T-helper 2 cell (primary cell): ENCODE measurements at places on chromosomes 3 and 15.

DNA sequence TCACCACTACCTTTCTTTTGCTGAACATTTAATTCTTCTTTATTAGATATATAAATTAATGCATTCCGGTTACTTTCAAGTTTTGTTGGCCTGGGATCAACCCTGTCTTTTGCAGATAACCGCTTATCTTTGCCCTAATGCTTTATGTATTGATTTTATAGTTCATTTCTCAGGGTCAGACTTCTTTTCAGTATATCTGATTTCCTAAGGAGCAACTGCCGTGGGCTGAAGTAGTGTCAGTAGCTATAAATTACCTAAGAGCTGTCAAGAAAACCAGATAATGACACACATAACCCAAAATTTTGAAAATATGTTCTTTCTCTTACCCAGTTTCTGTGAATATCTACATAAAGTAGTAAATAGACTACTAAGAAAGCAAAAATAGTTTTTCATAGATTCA lies 38.0 kb downstream of the COL6A5 start:
- DNase-seq, result no peak

DNA sequence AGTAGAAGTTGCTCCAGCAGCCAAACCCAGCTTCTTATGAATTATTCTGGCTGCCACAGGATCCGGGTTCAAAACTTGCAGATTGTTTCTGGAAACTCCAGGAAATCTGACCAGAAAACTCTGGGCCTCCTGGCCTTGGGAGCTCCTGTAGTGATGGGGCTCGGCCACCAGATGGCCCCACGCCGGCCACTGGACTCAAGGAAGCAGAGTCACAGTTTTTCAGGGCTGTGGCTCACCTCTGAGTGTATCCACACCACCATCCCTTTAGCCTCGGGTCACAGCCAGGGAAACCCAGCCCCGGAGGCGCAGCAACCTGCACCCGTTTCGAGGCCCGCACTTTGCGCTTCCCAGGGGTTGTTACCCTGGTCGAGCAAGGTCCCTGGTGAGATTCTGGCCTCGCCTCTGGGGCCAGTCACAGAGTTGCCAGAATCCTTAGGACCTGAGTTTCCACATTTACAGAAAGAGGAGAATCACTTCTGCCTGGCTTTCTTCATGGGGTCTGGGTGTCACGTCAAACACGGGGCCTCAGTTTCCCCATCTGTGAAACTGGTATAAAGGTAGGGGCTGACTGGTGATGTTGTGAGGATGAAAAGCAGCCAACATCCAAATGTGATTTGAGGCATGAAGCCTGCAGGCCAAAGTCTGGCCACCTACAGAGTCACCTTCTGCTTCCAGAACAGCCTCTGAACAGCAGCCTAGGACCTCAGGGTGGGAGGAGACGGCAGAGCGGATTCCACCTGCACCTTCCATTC lies 53.5 kb upstream of the LCTL start:
- DNase-seq, result peak; percentile 45

DNA sequence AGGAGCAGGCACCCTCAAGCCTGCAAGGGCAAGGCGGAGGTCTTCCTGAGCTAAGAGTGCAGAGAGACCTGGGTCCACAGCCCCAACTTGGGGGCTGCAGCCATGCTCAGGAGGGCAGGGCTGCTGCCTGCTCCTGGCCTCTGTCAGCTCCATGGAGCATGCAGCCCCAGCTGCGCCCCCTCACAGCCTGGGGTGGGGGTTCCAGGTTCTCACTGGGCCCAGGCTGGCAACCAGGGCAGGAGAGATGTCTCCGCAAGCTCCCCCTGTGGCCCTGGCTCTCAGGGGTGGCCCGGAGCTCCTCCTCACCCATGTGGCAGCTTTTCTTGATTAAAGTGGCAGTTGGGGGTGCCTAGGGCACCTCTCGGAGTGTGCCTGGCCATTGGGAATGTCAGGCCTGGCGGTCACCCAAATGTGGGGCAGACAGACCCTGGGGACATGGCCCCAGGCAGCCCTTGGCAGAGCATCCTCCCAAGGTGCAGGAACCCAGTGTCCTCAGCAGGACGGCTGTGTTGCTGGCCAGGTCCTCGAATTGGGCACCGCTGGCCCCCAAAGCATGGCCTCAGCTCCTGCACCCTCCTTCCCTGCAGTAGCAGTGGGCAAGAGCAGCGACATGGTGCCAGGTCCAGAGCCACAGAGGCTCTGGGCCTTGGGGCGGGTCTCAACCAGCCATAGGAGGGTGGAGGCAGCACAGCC lies 210.1 kb upstream of the MLF1 start:
- DNase-seq, result no peak

- no peak for DNase-seq
Observed at GRCh38 chr3:109265295-109265694, 51.0 kb downstream of the DPPA2 start.

DNA sequence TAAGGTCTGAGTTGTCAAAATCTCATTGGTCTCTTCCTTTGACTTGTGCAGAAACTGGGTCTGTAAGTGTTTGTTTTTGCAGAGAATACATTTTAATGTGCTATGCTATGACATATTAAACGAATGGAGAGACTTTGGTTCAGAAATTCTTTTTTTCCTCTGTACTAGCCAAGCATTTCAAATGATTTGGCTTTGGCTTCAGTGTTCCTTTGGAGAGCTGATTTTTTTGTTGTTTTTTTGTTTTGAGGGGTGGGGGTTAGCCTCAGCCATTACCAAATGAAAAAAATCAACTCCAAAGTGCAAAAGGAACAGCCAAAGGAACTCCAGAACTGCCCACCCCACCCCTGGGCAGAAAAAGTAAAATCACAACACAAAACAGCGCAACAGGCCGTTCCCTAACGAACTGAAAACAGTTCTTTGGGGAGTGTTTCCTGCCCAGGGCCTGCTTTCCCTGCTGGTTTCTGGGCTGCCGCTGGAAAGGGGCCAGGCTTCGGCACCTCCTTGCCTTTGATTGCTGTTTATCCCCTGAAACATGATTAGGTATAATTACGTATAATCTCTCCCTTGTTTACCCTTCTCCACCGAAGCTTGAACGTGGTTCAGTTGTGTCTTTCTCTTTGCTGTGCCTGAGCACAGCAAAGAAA lies 57.6 kb upstream of the NEO1 start:
- no peak for DNase-seq

- no peak for DNase-seq
Observed at GRCh38 chr3:40877631-40878463, 321.5 kb upstream of the CTNNB1 start.

GRCh38 chr15:70672081-70672480 lies 91.3 kb downstream of the UACA start:
- no peak for DNase-seq

GRCh38 chr15:48965972-48966371 lies 2.3 kb upstream of the SHC4 start:
- DNase-seq, result no peak

DNA sequence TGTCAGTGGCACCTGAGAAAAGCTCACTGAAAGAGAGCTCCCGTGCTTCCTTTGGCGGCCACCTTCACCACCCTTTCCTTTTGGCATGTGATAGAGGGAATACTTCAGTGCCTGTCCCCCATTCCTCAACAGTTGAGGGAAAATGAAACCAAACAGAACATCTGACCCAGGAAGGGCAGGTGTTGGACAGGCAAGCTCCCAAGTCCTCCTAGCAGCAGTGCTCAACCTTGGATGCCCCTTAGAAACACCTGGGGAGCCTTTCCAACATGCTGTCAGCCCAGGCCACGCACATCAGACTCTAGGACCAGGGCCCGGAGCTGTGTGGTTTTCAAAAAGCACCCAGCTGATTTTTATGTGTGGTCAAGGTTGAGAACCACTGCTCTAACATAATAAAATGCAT lies 22.4 kb downstream of the LDHAL6B start:
- no peak for DNase-seq

DNA sequence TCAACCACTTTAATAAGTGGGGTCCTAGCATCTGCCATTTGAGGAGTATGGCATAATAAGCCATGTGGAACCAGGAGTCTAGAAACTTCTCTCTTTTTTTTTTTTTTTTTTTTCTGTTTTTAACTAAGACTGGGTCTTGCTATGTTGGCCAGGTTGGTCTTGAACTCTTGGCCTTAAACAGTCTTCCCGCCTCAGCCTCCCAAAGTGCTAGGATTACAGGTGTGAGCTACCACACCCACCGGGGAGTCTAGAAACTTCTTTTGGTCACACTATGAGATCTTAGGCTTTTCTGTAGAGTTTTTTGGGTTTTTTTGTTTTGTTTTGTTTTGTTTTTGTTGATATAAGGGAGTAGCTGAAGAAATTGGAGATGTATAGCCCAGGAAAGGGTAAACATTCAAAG lies 52.9 kb downstream of the ZBTB38 start:
- DNase-seq, result no peak

- DNase-seq, result peak; percentile 67
Observed at GRCh38 chr15:94230883-94231722, at the start of gene MCTP2. MCTP2 (plus strand) TSS chr15:94231561; CDS start chr15:94298266, 66,705 bp downstream.

GRCh38 chr3:62566022-62566557 lies 192.7 kb upstream of the FEZF2 start:
- peak; percentile 26 for DNase-seq

GRCh38 chr3:141280690-141281089 lies 49.1 kb downstream of the PXYLP1 start:
- DNase-seq, result no peak

- DNase-seq, result no peak
Observed at GRCh38 chr3:188178293-188178936, 24.5 kb downstream of the LPP start.

- DNase-seq, result no peak
Observed at GRCh38 chr15:85477730-85478129, 97.3 kb downstream of the AKAP13 start.

DNA sequence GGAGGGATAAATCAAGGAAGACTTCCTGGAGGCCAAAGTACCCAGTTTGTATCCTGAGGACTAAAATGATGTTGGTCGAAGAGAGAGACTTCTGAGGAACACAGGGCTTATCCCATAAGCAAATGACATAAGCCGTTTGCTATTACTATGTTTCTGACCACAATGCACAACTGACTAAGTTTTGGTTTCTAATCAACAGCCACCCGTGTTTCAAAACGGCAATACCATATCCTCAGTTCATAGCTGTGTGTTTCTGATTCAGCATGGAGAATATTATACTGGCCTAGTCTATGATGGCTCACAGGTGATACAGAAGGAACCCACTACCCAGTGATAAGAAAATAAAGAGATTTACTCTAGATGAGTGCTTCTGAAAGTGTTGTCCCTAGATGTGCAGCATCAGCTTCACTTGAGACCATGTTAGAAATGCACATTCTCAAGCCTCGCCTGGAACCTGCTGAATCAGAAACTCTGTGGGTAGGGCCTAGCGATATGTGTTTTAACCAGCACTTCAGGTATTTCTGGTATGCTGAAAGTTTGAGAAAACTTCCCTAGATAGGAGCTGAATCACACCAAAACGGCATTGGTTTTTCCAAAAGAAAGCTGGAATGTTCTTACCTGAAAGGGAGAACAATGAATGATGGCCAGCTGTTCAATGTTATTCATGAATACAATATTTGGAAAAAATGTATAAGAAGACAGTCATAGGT lies 639.7 kb upstream of the NR2F2 start:
- no peak for DNase-seq

- no peak for DNase-seq
Observed at GRCh38 chr15:63256433-63257274, 20.8 kb upstream of the APH1B start.

GRCh38 chr3:53242642-53243041 lies 13.2 kb downstream of the TKT start:
- DNase-seq, result no peak

- peak; percentile 75 for DNase-seq
Observed at GRCh38 chr15:64883997-64884511, 27.6 kb upstream of the ANKDD1A start.

DNA sequence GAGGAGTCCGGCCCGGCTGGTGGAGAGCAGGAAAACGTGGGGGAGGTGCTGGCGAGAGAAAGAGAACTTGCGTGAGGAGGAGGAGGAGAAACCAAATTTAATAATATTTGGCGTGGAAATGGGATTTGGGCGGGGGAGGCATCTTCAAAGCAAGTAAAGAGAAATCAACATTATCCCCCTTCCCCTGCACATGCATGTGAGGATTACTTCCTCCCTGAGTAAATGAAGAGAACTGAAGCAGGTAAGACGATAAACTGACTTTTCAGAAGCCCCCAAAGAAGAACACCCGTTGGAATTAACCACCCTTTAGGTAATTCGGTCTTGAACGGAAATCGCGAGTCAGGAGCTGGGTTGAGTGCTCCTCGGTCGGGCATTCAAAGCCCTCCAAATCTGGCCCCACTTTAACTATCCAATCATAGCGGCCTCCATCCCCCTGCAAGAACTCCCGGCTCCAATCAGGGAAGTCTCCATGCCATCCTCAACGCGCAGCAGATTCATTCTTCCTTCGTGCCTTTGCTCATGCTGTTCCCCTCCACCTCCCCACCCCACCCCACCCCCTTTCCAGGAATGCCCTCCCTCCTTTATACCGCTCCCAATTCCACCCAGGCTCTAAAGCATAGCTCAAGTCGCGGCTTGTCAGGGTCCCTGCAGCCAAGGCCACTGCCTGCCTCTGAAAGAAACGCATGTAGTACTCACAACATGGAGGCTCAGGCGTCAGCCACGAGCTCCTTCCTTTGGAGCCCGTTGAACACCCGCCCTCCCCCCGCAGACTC lies 545 bp upstream of the RFX7 start:
- no peak for DNase-seq

- no peak for DNase-seq
Observed at GRCh38 chr3:164375995-164376394, 702.3 kb downstream of the SI start.

DNA sequence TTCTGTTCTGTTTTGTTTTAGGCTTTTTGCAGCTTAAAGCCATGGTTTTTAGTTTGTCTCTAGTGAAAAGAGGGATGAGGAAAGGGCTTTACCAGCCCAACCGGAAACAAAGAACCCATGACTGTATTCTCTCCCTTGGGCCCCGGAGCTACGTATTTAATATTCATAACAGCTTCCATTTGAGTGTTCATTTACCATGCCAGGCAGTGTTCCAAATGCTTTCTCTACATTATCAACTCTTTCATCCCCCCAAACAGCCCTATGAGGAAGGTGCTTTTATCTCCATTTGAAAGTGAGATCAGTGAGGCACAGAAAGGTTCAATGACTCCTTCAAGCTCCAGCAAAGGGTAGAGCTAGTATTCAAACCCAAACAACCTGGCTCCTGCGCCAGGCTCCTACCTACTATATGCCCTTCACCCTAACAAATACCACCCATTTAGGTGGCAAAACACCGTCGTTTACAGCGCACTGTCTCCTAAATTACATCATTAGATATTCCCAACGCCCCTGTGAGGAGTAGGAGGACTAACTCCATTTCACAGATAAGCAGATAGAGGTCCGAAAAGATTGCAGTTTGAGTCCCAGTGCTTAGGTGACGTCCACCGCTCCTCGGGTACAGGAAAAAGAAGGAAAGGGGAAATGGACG lies 27.9 kb downstream of the GTPBP8 start:
- DNase-seq, result no peak
